ENCODE measurements at places on chromosomes 16 and 17.

DNA sequence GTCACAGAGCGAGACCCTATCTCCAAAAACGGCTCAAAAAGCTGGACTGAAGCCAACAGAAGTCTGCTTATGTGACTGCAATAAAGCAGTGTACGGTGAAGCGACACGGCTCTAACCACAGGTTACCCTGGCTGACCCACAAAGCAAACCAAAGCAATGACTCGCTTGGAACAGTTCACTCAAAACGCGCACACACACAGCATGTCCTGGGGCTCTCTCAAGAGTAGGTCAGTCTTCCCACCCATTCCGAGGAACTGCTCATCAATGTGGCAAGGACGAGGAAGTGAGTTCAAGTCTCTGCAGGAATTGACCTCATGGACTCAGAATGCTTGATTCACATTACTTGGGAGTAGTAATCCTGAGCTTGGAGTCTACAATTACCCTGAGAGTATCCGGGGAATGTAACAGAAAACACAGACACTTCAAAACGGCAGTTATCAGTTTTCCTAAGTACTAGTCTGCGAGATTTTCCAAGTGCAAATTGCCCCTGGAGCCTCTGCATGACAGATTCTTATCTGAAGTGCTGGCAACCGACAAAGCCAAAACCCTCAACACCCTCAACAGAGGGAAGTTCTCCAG, 25.4 kb downstream of the PELP1 start:
- no peak for DNase-seq

DNA sequence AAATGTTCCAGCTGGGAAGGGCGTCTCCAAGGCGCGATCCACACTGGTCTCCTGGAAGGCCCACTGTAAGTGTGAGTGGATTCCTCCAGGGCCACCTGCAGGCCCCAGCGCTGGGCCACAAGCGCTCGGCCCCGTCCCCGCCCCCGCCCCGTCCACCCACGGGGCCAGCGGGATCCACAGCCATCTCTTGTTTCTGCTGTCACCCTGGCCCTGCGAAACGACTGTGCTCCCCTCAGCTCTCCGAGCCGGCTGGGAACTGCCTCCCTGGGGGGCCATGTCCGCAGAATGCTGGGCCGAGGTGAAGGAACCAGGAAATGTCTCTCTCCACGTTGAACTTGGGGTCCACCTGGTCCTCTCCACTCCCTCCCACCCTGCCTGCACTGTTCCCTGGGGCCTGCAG, 1955.2 kb downstream of the TP53TG3F start:
- no peak for DNase-seq

GRCh38 chr17:19248151-19248927, 11.2 kb downstream of the EPN2 start:
- no peak for DNase-seq

DNA sequence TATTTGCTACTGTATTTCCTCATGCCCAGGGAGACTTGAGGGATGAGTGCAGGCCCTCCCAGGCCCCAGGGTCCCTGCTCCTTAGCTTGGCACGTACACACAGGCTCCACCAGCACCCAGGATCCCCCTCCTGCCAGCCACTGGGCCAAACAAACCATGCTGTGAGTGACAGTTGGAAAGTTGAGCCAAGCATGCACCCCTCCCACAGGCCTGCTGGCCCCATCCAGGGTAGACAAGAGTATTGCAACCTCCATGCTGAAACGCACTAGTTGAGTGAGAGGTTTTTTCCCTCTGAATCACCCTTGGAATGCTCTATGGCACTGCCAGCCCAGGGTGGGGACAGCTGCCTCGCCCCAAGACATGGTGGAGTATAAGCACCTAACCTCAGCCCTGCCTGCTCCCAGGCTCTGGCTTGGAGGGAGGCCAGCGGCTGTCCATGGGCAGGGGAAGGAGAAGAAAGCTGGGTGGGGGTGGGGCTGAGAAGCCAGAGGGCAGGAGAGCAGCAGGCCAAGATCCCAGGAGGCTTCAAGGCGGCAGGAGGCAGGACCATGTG, 49.6 kb downstream of the PITPNM3 start:
- DNase-seq: no peak

DNA sequence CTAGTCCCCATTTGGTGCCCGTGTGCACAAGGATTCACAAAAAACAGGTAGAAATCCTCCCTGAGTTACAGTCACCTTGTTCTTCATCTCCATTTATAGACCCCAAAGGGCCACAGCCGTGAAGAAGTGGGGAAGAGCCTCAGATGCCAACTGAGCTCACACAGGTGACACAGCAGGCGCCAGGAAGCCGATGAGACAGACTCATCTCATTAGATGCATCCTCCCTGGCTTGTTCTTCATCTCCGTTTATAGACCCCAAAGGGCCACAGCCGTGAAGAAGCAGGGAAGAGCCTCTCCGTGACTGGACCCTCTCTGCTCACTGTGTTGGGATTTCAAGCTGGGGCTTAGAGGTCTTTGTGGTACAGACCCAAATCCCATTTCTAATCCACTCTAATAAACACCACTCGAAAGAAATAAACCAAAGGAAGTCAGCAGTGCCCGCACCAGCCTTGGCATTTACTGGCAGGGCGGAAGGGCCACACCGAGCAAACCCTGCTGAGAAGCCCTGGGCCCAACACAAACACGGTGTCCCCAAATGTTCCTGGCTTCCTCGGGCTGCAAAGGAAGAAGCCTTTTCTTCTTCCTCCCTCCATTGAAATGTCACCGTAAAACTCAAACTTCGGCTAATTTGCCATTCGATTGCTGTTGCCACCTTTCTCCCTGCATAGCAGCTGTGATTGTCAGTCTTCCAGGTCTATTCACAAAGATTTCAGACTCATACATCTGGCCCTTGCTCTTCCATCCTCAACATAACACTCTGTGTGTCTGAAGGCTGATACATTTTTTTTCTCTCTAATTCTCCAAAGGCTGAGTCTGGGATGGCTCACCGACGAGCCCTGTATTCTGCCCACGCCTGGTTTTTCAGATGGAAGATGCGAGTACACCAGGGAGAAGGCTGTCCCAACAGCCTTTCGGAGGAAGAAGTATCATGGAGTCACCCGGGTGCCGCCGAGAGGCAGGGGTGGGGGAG, 44.9 kb upstream of the DOC2B start:
- no peak for DNase-seq

DNA sequence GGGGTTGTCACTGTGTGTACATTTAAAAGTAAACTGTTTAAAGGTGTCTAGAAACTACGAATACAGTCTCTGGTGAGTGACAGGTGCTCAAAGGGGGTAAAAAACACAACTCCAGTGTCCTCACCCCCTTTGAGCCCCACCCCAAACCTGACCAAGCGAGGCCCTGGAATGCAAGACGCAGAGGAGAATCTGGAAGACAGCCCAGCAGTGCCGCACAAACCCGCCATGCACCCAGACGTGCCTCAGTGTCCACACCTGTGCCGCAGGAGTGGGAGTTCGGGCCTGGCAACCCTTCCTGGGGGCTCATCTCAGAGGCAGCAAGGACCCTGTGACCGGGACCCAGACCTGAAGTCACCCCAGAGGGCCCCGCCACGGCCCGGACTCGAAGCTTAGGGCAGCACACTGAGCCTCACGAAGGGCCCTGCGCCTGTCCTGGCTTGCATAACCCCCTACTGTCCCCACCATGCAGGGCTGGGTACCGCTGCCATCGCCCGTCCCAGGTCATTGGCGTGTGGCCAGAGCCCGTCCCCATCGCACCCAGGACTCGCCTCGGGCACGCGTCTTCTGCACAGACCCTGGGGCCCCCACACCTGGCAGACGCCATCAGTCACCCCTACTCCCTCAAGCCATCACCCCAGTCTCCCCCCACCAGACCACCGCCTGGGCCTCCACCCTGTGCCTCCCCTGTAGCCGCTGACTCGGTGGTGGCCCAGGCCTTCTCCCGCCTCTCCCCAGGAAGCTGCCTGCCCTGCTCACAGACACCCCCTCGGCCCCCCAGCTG, 33.0 kb upstream of the ZC3H18 start:
- DNase-seq: no peak

DNA sequence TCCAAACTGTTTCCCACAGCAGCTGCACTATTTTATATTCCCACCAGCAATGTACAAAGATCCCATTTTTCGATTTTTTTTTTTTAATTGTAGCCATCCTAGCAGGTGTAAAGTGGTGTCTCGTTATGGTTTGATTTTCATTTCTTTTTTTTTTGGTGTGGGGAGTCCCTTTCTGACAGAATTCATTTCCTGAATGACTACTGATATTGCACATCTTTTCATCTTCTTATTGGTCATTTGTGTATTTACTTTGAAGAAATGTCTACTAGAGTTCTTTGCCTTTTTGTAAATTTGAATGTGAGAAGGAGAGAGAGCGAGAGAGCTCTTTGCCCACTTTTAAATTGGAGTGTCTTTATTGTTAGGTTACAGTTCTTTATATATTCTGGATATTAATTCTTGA, 14.0 kb downstream of the CYB5B start:
- DNase-seq: no peak

Data from activated T-helper 9 cell treated with anti-CD3 and anti-CD28 coated beads, Interleukin-2, amount 50 U/mL, for 16 hours (primary cell).